ENCODE measurements at places on chromosomes 4 and X.

DNA sequence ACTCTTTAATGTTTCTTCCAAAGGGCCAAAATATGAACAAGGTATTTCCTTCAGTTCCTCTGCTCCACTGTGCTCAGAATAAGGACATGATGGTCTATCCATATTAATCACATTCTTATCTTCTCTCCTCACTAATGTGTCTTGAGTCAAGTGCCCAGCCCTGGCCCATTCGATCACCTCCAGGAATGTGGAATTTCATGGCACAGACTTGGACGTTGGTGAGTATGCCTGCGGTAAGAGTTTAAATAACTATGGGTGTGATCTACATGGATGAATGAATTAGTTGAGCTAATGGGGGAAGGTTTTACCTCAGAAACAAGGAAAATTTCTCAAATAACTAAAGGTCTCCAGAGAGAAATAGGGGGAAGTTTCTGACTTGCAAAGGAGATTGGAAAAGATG, 174.0 kb downstream of the NPFFR2 start:
- no peak for DNase-seq

GRCh38 chrX:41258871-41259270, 75.1 kb upstream of the DDX3X start:
- no peak for DNase-seq

- DNase-seq: no peak
Measured at GRCh38 chr4:154977228-154977627, 196.2 kb downstream of the RBM46 start.

DNA sequence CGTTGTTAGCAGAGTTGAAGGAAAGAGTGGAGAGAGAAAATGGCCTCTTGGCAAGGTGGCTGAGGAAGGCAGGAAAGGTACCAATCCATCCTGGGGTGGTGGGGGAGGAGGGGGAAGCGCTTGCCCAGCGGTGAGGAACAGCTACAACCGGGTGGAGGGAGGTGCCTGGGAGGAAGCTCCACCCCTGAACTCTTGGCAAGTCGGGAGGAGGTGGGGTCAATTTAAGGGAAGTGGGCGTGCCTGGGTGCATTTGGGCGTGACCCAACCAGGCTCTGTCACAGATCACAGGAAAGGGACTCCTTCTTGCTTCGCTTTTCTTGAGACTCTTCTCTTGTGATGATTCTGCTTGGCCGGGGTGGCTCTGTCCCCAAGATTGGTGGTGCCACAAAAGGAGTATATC, 41.7 kb downstream of the BCORL1 start:
- DNase-seq: no peak

GRCh38 chr4:164701665-164702064, 52.3 kb upstream of the SMIM31 start:
- no peak for DNase-seq

GRCh38 chr4:2785613-2786012, 7.3 kb upstream of the SH3BP2 start:
- no peak for DNase-seq

- DNase-seq: no peak
Measured at GRCh38 chr4:185254434-185254833, 45.0 kb downstream of the SNX25 start.

DNA sequence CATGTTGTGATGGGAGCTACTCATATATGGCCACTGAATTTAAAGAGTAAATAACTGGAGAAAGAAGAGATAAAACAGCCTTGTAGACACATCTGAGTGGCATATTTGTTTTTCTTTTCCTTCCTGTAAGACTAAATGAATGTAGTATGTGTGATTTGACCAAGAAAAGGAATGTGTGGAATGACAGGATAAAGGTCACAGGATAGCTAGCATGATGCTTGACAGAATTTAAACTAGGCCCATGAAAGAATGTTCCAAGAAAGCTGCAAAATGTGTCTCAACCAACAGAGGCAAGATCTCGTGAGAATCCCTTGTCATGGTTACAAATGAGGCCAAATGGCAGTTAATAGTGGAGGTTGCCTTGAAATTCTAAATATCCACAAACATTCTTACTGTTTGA, 137.0 kb downstream of the KCNIP4 start:
- no peak for DNase-seq

DNA sequence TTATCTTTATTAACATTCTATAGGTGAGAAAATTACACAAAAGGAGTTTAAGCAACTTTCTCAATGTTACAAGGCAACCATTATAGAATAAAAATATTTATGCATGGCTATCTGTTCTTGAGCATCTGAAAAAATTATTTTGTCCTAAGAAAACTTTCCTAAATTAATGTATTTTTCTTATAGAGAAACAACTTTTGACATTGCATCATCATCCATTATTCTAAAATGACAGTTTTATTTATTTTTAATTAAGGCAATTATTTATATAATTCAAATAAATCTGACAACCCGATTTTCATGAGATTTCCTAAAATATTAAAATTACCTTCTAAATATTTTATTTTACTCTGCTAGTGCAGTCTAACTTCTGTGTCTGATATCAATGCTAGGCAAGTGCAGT, 4.8 kb downstream of the BTC start:
- no peak for DNase-seq

- DNase-seq: no peak
Measured at GRCh38 chr4:118225511-118225910, 127.3 kb downstream of the PRSS12 start.

- no peak for DNase-seq
Measured at GRCh38 chr4:16011173-16011572, 48.2 kb upstream of the FGFBP2 start.

DNA sequence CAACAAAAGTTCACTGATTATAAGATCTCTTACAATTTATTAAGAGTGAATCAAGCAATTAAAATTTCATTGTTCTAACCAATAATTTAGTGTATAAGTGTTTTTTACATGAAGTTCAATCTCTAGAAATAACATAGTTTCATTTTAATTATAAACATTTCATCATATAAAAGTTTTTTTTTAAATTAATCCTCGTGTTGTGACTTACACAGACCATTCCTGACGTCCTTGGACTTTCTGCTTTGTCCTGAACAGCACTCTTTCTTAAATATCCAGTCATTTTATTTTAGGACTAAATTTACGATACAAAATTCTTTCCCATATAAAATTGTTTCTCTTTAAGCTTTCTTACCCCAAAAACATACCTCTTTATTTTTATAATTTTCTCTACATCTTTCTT, 841.7 kb upstream of the POU3F4 start:
- DNase-seq: no peak

DNA sequence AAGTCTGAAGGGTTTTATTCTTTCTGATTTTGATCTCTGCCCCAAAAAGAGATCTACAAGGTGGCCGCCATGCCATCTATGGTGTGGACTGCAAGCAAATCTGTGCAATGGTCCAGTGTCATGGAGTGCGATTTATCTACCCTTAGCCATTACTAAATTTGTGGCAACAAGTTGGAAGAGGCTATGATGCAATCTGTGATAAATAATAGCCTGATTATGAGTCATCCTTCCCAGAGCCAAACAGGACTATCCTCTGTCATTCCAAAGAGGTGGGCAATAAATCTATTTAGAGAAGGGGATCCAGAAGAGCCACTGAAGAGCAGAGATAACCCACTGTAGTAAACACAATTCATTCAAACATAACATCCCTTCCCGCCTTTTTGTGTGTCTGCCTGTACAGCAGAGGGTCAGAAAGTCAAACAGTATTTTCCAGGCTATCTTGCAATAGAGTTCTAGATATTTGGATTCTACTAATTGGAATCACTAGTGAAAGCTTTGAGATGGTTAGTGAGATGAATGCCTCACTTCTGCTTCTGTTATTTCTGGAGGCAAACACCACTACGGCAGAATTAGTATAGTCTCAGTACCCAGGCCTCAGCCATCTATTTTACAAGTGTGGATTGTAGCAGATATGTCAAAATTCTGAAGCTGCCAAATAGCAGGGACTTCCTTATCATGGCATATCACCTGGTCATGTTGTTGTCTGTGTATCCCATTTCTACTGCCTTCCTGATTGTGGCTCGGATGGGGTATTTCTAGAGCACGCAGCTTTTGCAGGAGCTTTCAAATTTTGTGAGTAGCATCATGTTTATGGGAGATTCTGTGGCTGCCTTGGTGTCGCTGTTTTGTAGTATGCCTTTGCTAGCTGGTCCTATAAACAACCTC, 192.0 kb downstream of the SMIM20 start:
- DNase-seq: no peak

DNA sequence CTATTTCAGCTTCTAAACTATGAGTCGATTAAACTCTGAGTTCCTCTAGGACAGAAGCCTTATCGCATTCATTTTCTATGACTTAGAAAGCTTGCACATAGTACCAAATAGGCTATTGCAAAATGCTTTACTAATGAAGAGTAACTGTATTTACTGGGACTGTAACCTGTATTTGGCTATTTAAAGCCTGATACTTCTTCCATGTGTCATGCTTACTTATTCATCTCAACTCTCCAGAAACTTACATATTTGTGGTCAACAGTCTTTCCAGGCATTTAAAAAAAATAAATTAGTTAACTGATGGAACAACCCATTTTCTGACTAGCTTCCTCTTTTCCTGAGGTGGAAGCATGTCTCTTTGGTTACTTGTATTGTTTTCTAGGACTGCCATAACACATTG, 467.9 kb downstream of the PCDH11X start:
- no peak for DNase-seq
